ENCODE measurements at places on chromosomes 5 and 9.

GRCh38 chr9:137876781-137877386 is 698 bp upstream of the CACNA1B start:
- DNase-seq: no peak

DNA sequence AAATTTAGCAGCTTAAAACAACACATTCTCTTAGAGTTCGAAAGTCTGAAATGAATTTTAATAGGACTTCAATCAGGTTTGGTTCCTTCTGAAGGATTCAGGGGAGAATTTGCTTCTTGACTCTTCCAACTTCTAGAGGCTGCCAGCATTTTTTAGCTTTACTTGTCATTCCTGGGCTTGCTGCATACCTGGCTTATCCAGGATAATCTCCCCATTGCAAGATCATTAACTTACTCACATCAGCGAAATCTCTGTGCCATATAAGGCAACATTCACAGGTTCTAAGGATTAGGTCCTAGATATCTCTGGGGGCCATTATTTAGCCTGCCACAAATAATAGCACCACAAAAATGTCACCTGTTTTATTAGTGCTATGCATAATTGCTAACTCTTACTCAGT is 46.2 kb upstream of the PCSK5 start:
- no peak for DNase-seq

DNA sequence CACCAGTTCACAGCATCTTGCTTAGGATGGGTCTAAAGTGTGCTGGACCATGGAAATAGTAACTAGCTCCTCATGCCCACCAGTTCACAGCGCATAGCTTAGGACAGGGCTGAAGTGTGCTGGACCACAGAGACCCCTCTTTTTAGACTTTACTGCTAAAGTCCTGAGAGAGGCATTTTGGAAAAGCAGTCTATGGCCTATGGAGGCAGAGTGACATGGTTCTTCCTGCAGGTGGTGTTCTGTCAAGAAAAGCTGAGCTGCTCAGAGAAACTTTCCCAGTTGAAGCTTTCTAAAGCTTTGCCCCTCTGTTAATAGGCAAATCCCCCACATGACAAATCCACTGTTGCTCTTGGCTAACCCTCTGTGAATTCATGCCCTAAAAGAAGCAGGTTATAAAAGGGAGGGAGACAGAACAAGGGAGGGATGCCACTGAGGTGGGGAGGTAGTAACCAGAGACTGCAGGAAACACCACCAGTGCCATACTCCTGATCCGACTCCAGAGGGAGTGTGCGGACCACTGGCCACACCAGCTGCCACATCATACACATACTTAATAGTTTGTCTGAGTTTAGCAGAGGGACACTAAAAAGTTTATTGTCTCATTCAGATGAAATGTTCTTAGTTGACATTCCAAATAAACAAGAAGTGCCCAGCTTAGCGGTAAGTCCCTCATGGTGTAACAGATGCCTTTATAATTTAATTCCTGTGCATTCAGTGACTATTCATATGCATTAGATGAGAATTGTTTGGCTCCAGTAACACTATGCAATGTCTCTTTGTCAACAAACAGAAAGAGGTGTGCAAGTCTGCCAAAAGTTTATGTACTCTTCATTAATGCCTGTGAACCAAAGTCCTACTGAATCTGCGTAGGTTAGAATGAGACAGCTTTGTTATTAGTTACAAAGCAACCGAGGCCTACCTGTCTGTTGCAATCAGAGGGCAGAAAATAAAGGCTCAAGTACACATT is 236.2 kb upstream of the NFIL3 start:
- no peak for DNase-seq

DNA sequence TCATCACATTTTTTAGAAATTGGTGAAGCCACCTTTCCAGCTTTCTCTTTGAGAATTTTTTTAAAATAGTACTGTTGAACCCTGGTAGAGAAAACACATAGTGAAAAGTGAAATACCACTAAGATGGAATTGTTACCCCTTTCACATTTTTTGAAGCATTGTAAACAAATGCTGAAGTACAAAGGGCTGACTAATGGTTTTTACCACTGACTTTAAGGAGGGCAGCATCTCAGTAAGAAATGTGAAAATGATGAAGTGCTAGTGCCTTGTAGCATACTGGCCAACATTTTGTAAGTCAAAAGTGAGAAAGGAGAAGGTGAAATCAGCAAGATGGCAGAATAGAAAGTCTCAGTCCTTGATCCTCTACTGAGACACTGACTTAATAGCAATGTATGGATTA is 320.6 kb downstream of the PJA2 start:
- DNase-seq: no peak

GRCh38 chr5:134028496-134028895 is 23.7 kb upstream of the VDAC1 start:
- DNase-seq: no peak

DNA sequence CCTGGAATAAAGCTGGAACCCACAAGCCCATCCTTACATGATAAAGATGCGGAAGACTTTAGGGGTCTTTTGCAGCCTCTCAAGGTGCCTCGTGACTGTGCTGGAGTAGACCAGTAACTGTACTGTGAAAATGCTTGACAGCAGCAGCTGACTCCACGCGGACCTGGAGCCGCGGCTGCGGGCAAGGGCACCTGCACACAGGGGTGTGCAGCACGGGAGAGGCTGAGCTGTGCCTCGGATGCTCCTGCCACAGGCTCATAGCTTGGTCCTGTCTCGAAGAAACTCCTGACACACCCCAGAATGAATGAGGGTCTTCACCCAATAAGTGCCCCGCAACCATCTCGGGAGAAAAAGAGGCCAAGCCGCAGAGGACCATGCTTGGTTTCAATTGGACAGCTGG is 40.3 kb upstream of the CEP72 start:
- DNase-seq: no peak

GRCh38 chr9:76161541-76161940 is 232.7 kb downstream of the RFK start:
- DNase-seq: no peak

DNA sequence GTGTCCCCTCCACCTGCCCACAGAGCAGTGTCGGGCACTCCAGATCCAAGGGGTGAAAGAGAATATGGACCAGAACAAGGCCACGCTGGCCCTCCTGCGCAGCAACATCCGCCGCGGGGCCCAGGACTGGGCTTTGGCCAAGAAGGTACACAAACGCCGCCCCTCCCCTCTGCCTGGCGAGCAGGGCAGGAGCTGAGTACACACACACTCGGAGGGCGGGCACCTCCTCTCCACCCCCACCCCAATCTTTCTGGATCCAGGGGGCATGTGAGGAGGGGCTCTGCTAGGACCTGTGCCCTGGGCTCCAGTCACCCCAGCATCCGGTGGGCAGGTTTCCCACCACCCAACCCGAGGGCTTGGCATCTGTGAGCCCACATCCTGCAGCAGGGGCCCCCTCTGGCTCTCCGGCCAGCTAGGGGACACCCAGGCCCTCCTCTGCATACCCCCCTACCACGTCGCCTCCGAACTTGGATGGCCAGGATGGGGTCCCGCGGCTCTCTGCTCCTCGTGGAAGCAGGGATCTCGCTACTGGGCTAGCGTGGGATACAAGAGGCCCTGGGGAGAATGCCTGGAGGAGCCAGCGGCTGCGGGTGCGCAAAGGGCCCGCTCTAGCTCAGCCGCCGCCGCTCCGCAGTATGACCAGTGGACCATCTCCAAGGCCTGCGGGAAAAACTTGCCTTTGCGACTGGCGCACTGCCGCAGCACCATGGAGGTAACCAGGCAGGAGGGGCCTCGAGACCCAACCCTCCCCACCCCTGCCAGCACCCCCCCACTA is 3.1 kb downstream of the CCDC183 start:
- DNase-seq: no peak

GRCh38 chr9:86637515-86637914 is 283.3 kb upstream of the TUT7 start:
- DNase-seq: no peak

DNA sequence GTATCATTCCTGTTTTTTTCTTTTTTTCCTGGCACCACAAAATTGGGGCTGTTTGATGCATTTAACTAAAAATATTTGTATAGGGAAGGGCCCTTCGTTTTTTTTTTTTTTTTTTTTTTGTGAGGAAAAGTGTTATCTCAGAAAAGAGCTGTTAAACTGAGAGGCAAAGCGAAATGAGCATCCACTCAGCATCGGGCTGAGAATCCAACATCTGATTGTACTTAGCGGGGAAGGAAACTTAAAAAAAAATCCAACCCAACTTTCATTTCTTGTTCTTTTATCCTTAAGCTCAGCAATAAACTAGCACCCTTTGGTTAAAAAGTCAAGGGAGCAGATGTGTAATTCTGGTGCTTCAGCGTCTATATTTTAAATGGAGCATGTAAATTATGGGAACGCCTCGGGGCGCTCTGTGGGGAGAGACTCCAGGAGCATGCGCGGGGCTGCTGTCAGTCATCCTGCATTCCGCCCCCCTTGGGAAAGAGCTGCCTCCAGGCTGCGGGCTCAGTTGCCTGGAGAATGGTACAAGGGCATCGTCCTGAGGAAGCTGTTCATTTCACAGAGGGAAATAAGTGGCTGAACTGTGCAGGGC is 33.3 kb downstream of the DMRT2 start:
- DNase-seq: no peak

- no peak for DNase-seq
Measured at GRCh38 chr5:41247135-41247534, 33.8 kb upstream of the C6 start.

GRCh38 chr9:131733541-131734061 is 6.3 kb downstream of the RAPGEF1 start:
- DNase-seq: no peak

DNA sequence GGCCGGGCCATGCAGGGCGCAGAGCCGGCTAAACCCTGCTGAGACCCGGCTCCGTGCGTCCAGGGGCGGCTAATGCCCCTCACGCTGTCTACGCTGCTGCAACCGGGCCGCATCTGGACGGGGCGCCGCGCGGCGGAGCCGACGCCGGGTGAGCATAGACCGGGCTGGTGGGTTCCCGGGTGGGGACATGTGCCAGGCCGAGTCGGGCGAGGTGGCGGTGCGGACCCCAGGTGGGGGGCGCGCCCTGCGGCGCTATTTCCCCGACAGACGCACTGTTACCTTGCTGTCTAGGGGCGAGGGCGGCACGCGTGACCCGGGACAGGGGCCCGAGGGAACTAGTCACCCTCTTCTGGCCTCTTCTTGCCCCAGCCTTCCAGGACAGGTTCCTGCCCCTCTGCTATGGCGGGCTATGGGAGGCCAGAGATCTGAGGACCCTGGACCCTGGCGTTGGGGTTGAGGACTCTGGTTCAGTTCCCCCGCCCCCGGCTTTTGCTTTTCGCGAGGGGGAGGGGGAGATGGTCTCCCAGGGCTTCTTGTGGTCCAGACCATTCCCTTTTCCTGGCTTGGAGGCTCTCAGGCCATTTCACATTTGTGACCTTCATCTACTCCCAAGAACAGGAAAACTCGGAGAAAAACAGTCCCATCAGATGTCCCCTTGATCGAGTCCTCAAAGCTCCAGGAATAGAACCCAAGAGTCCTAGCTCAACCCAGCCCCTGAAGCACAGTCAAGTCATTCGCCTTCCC is 536 bp downstream of the SLC27A4 start:
- no peak for DNase-seq

DNA sequence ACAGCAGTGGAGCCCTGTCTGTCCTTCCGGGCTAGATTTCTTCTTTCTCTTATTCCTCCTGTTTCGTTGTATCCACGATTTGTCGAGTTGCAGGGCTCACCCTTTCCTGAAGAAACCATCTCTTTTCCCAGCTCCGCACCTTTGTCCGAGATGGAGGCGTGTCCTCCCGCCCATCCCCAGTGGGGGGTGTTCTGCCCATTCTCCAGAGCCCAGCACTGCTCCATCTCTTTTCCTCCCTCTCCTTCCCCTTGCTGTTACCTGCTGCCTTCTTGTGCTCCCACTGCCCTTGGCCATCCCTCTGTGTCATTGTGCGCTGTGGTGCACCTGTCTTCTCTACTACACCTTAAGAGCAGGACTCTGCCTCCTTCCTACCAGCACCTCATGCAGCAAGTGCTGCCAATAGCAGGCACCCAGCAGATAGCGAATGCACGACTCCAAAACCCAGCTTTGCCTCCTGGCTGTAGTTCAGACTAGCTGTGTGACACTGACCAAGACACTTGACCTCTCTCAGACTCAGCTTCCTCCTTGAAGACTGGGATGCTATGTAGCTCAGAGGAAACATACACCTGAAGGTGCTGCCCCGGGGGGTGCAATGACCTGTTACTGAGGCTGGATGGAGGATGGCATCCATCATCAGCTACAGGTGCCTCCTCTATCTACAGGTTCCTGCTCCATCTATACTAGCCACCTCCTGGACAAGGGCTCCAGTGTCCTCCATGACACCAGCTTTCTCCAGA is 8.9 kb downstream of the OR13J1 start:
- no peak for DNase-seq

- no peak for DNase-seq
Measured at GRCh38 chr5:134437847-134438581, 26.3 kb upstream of the CDKN2AIPNL start.

DNA sequence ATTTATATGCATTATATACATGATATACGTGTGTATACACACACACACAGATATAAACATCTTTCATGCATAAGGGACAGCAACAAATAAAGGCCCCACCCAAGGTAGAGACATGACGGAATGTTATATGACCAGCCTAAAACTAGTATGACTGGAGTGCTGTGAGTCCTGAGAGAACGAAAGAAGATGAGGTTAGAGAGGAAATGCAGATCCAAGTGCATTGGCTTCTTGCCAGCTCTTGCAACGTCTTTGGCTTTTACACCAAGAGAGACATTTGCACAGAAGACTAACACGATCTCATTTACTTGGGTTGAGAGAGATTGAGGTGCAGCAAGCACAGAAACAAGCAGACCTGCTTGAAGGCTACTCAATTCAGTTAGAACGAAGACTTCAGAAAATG is 23.0 kb downstream of the CDH10 start:
- no peak for DNase-seq

- no peak for DNase-seq
Measured at GRCh38 chr9:130471411-130472183, 26.8 kb downstream of the ASS1 start.

DNA sequence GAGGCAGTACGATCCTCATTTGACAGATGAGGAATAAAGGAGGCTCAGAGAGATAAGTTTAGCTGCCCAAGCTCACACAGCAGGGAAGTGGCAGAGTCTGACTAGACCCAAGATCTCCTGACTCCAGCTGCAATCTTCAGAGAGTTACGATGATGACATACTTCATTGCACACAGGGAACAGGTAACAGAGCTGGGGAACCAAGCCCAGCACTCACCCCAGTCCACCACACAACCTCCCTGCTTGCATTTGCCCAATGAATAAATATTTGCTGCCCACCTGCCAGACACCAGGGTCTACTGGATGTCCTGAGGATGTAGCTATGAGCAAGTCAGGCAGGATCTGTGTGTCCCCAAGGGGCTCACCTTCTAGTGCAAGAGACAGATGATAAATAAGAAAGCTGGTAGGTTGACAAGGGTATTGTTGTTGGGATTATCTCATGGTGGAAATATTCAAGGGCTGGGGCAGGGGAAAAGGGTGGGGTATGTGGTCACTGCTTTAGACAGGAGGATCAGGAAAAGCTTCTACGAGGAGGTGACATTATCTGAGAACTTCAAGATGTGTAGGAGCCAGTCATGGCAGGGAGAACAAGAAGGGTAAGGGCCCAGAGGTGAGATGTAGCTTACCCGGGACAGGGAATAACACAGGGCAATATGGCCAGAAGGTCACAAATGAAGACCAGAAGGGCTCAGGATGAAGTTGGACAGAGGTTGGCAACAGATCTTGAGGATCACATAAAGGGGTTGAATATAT is 28.6 kb upstream of the CPEB4 start:
- no peak for DNase-seq
